Endothelial cell of umbilical vein (primary cell): ENCODE measurements at places on chromosomes 2 and 18. TPM values are rescaled to one million over a fixed set of nuclear protein-coding genes. Genes with fewer than 3 reads are reported as not detected.

The TMEM178A gene
- total RNA-seq, result 0.90 and 2.8 TPM in 2 replicates

The FAM161A gene
- 5.9 and 6.1 TPM in 2 replicates for total RNA-seq

The ARHGAP28 gene
- total RNA-seq, result 21.0 and 23.4 TPM in 2 replicates

The COL4A3 gene
- total RNA-seq, result not detected in 2 replicates

The ZNF385B gene
- total RNA-seq, result not detected in 2 replicates

The SPAG16 gene
- total RNA-seq, result 7.4 and 7.7 TPM in 2 replicates

GRCh38 chr2:66532972-66533868 is 98.3 kb downstream of the MEIS1 start:
- H3K4me1 ChIP-seq, result no peaks in the 10 kb centered on the region
- DNase-seq, result no peak
- H3K27ac ChIP-seq, result no peak overlapping the region
- H3K4me3 ChIP-seq, result no peak overlapping the region
- H3K36me3 ChIP-seq, result no peaks in the 10 kb centered on the region

- H3K36me3 ChIP-seq, result no peaks in the 10 kb centered on the region
- H3K27ac ChIP-seq, result no peak overlapping the region
- peaks cover 25% of the 10 kb centered on the region for H3K4me1 ChIP-seq
- peak; percentile 53 for DNase-seq
These were observed 17.4 kb upstream of the CTAGE1 start for GRCh38 chr18:22434973-22435608.

- H3K27ac ChIP-seq, result no peak overlapping the region
- H3K4me1 ChIP-seq, result peaks cover 10% of the 10 kb centered on the region
- H3K36me3 ChIP-seq, result no peaks in the 10 kb centered on the region
- H3K4me3 ChIP-seq, result no peak overlapping the region
- no peaks in the 10 kb centered on the region for H3K27me3 ChIP-seq
These were observed 110.4 kb downstream of the GRB14 start for GRCh38 chr2:164510895-164511294.

DNA sequence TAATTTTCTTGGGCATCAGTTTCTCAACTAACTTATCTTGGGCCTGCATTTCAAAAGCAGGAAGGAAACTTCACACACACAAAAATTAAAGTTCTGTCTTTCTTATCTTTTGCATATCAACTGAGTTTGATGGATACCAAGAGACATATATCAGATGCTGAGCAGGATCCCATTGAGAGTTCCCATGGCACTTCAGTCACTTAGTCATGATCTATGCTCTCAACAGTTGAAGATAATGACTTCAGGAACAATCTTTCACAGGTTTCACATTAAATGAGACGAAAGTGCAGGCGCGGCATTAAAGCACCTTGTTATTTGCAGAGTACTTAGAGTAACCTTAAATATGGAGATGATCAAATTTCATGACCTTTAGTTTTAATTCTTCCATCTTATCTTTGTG is 2139.8 kb upstream of the CELF4 start:
- no peak overlapping the region for H3K27ac ChIP-seq
- H3K36me3 ChIP-seq, result no peaks in the 10 kb centered on the region
- H3K27me3 ChIP-seq, result no peaks in the 10 kb centered on the region
- peaks cover 10% of the 10 kb centered on the region for H3K4me1 ChIP-seq

- H3K27ac ChIP-seq, result no peak overlapping the region
- no peak overlapping the region for H3K4me3 ChIP-seq
- no peak for DNase-seq
- no peaks in the 10 kb centered on the region for H3K36me3 ChIP-seq
- H3K27me3 ChIP-seq, result no peaks in the 10 kb centered on the region
These were observed 2.1 kb upstream of the MAP3K2 start for GRCh38 chr2:127389778-127390435.

DNA sequence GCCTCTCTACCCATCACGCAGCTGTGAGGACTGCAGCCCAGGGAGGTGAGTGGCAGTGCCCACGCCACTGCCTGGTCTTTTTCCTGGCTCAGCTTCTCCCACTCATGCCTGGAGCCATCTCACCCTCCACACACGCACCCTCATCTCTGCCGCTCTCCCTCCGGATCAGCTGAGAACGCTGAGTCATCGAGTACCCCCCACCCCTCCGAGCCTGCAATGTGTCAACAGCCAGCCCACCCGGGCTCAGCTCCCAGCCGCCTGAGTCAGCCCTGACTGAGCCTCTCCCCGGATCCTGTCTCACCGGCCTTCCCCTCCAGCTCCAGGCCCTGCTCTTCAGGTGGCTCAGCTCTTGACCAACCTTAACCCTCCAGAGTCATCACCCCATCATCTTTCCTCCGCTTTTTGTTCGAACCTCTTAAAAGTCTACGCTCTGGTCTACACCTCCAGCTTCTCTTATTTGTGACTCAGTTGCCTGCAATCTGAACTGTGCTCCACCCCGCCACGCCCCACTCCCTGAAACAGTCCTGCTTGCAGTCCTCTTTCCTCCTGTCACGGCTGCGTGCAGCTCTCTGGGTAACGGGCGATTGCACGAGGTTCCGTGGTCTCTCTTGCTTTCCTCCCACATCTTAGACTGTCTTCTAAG is 94.4 kb upstream of the ASAP2 start:
- no peak overlapping the region for H3K27ac ChIP-seq
- H3K27me3 ChIP-seq, result no peaks in the 10 kb centered on the region

- H3K4me1 ChIP-seq, result no peaks in the 10 kb centered on the region
- peaks cover 3% of the 10 kb centered on the region for H3K27me3 ChIP-seq
- H3K36me3 ChIP-seq, result no peaks in the 10 kb centered on the region
- DNase-seq, result peak; percentile 21
These were observed 161.1 kb upstream of the PKDCC start for GRCh38 chr2:41886757-41887156.

DNA sequence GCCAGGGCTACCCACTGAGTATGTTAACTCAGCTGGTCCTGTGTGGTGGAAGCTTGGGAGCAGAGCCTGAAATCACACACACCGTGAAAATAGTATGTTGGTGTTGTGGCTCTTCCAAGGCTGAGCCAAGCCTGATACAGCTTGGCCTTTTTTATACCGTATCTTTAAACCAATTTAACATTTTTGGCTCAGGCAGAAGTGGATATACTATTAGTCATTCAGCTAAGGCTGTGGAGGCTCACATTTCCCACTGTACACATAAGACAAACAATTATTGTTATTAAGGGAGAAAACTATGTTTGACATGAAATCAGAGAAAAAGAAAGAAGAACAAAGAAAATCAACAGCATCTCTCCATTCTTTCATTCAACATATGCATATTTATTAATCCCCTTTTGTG is 159.0 kb downstream of the BCL11A start:
- no peaks in the 10 kb centered on the region for H3K36me3 ChIP-seq
- H3K4me3 ChIP-seq, result no peak overlapping the region
- no peaks in the 10 kb centered on the region for H3K4me1 ChIP-seq
- no peak overlapping the region for H3K27ac ChIP-seq
- H3K27me3 ChIP-seq, result no peaks in the 10 kb centered on the region

DNA sequence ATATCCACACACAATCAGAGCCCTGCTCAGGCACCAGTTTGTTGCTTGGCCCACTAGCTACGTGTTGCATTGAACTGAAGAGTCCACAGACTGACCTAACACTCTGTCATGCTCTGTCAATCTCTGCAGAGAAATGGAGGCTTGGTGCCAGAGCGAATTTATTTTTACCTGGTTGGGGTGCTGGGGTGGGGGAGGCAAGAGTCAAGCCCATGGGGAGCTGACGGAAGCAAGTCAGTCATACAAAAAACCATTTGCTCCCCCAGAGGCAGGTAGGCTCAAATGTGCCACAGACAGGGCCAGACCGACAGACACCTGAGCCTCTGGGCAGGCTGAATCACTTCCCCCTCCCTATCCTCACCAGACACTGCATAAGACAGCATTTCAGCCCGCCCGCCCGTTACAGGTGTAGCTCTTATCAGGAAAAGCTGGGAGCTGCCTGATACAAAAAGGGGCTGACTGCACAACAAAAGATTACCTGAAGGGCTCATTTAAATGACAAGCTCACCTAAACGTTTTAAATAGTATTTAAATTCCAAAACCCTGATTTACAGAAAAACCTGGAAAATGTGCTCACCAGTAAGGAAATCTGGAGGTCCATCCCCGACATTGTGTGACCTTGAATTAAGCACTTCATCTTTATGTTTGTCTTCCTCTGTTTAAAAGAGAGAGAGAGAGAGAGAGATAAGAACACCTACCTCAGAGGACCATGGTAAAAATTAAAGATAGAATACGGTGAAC is 2.1 kb upstream of the PCBP1 start:
- H3K4me1 ChIP-seq, result peaks cover 27% of the 10 kb centered on the region
- H3K4me3 ChIP-seq, result no peak overlapping the region
- peaks cover 15% of the 10 kb centered on the region for H3K36me3 ChIP-seq
- H3K27me3 ChIP-seq, result no peaks in the 10 kb centered on the region
- peak overlapping the region; percentile 100 for H3K27ac ChIP-seq

DNA sequence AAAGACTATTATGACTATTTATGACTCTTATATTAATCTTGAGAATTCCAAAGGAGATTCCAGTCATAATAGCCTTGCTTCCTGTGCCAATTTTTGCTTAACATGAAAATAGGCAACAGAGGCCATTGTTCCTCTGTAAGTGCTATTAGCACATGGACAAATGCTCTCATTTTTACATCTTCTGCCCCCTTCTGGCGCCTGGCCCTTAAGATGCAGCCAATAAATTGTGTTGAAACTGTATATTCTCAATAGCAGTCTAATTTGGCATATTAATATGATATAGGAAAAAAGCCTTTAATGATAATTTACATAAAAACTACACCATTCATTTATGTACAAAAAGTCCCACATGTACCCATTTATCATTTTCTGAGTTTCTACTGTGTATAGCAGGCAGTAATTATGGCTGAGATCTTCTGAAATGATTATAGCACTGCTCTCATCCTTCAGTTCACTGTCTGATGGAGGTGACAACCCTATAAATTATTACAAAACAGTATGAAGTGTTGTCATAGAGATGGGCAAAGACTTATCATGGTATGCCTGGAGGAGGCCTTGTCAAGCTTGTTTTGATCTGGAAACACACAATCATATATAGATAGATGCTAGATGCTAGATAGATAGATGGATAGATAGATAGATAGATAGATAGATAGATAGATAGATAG is 613.3 kb downstream of the TSN start:
- no peaks in the 10 kb centered on the region for H3K27me3 ChIP-seq
- no peak overlapping the region for H3K27ac ChIP-seq
- no peak overlapping the region for H3K4me3 ChIP-seq
- DNase-seq, result no peak
- H3K36me3 ChIP-seq, result no peaks in the 10 kb centered on the region

DNA sequence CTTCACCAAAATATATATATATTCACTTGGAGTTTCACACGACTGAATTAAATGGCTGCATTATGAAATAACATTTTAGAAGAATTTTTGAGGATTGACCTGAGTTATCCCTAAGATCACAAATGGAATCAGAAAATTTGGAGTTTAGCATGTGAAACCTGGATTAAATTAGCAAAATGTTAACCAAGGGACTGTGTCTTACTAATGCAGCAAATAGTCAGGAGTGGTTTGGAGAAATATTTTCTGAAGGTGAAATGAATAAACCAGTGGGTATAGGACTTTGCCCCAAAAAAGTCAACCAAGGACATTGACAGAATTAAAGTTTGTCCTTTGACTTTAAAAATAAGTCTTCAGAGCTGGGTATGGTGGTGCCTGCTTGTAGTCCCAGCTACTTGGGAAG is 111.2 kb downstream of the PRPF40A start:
- no peaks in the 10 kb centered on the region for H3K4me1 ChIP-seq
- H3K4me3 ChIP-seq, result no peak overlapping the region
- H3K27me3 ChIP-seq, result no peaks in the 10 kb centered on the region
- H3K36me3 ChIP-seq, result no peaks in the 10 kb centered on the region

DNA sequence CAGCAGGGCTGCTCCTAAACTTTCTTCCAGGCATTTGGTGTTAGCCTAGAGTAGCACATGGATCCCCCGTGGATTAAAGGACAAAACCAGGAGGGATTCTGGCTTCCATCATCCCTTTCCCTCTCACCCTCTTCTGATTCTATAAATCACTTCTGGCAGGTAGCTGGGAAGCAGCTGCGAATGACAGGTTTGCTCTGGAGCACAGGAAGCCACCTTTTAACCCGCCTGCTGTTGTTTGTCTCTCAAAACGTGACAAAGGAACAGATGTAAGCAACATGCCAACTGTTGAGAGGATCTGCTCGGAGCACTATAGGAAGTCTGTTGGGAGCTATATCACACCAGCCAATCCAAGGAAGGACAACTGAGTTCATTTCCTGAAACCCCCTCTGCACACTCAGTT is 101.9 kb downstream of the ACTR2 start:
- H3K27me3 ChIP-seq, result no peaks in the 10 kb centered on the region
- no peak overlapping the region for H3K4me3 ChIP-seq
- H3K27ac ChIP-seq, result no peak overlapping the region
- DNase-seq, result no peak
- no peaks in the 10 kb centered on the region for H3K4me1 ChIP-seq
- H3K36me3 ChIP-seq, result no peaks in the 10 kb centered on the region
